Suppressor macrophage treated with lipopolysaccharide for 4 hours (primary cell): ENCODE measurements at places on chromosomes 5 and 9.
A peak's percentile ranks its signal among the peaks of the same experiment; 100 is the strongest.

- no peak for DNase-seq
Observed at GRCh38 chr5:64347309-64347708, 158.5 kb upstream of the RGS7BP start.

DNA sequence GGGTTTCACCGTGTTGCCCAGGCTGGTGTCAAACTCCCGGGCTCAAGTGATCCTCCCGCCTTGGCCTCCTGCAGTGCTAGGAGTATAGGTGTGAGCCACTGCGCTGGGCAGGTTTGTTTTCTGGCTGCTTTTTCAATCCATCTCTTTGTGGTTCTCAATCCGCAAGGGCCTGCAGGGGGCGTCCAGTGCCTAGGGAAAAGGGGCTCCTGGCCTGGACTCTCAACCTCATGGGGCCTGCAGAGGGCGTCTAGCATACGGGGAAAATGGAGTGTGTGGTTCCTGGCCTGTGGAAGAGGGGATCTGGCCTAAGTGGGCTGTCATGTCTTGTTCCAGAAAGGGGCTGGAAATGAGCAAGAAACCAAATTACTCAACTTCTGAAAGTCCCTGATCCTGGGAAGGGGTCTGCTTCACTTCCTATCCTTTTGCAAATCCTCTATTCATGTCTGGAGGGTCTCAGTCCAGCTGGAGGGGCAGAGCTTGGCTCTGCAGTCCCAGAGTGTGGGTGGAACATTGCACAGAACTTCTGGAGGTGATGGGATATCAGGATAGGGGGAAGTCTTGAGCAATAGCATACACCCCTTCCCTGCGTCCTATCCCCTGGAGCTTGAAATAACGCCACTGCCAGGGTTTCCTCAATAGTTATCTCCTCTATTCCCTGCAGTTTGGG lies 12.7 kb upstream of the CCL27 start:
- peak; percentile 92 for DNase-seq

GRCh38 chr9:130142641-130143040 lies 29.6 kb upstream of the NCS1 start:
- no peak for DNase-seq

DNA sequence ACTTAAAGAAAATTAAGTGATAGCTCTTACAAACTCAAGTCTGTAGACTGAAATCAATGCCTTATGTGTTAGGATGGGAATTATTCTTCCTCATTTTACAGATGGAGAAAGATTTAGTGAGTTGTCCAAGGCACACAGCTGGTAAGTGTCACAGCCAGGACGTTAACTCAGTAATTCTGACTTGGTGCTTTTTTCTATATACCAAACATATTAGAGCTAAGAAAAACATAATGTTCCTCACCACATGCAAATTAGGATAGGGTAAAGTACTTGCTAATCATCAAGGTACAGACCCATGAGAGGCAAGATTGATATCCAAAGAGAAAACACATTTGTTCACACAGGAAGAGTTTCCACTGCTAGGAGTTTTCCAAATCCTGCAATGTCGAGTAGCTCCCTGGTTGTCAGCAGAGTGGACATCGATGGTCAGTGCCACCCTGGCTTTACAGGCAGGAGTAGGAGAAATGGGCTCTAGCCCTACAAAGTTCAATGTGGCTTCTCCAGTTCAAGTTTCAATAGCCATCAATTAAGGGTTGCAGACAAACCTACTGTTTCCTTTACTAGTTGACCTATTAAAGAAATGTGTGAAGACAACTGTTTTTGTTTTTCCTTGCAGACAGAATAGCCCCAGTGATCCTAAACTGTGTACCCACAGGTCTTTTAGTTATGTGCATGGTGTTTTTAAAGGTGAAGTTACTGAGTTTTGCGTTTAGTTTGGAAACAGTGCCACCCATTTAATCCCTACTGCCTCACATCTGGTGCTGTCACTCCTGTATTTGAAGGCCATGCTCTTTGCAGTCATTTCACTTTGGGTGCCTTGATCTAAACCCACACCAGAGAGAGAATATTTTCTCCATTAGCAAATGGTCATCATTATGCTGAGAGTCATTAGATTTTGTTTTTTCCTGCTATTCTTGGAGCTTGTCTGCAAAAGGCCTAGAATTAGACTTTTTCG lies 460.8 kb upstream of the SMARCA2 start:
- no peak for DNase-seq

DNA sequence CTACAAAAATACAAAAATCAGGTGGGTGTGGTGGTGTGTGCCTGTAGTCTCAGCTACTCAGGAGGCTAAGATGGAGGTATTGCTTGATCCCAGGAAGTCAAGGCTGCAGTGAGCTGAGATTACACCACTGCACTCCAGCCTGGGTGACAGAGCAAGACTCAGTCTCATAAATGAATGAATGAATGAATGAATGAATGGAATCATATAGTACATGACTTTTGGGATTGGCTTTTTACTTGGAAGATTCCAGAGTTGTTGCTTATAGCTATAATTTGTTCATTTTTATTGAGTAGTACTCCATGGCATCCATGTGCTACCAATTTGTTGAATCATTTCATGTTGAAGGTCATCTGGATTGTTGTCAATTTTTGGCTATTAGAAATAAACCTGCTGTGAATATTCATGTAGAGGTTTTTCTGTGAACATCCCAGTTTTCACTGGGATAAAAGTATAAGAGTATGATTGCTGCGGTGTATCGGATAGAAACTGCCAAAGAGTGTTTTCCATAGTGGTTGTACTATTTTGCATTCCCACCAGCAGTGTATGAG lies 19.9 kb downstream of the ERBIN start:
- no peak for DNase-seq

GRCh38 chr9:4262735-4263141 lies 37.1 kb downstream of the GLIS3 start:
- DNase-seq: no peak

DNA sequence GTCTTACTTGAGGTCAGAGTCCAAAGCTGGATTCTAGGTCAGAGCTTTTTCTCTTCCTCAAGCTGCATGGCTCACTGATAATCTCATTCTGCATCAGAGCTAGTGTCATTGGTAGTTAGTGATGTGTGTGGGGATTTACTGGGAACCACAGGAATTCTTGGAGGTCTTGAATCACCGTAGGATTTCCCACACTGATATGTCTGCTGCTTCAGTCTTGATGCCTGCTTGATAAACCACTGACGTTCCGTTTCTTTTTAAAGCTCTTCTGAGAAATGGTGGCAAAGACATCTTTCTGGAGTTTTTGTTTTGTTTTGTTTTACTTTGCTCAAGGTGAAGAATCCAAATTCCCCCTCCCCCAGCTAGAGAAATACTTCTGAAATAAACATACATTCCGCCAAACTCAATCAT lies 1.2 kb upstream of the GARIN3 start:
- no peak for DNase-seq

- no peak for DNase-seq
Observed at GRCh38 chr9:105067895-105068580, 140.1 kb upstream of the ABCA1 start.

DNA sequence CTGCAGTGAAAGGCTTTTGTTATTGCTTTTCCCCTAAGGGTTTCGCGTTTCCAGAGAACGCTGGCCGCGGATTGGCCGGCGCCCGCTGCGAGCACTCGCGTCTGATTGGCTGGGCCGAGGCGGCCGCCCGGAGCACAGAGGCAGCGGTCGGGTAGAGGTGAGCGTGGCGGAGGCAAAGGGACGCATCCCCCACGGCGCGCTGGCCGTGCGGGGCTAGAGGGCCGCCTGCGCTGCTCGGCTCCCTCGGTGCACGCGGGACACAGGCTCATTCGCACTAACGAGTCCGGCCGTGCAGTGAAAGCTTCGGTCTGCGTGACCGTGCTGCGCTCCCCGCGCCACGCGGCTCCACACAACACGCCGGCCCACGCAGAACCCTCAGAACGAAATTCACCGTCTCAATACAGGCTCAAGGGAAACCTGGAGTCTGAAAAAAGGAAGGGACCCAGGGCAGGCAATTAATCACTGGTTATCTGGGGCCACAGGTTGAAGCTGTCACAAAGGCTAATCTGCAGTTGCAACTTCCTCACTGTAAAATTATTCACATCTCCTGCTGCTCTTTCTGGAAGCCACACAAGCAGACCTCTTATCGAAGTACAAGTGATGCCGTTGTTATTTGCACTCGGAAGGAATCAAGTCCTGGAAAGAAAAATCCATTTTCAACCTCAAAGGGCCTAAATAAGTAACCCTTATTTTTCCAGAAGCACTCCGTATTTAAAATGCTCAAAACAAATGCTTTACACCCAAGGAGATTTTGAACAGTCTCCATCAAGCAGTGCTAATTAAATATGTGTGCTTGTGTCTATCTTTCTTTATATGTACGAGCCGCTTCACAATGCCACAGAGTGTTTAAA lies 94.6 kb downstream of the ZNF608 start:
- peak; percentile 43 for DNase-seq

DNA sequence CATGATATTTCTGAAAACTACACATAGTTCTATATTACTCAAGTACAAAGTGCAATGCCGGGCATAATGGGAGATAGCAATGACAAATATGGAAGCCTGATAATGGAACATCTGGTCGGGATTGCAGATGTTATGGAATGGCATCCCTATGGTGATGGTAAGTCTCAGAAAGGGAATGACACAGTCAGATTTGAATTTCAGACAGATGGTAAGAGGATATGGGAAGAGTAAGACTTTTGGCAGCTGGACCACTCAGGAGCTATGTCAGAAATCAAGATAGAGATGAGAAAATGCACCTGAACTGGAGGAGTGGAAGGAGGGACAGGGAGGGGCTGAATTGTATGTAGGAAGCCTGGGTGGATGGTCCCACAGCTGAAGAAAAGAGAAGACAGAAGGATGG lies 200.0 kb downstream of the DTWD2 start:
- DNase-seq: no peak

GRCh38 chr5:138440159-138441073 lies 1.6 kb downstream of the REEP2 start:
- no peak for DNase-seq

- DNase-seq: no peak
Observed at GRCh38 chr5:67561151-67561932, 364.7 kb upstream of the CD180 start.

DNA sequence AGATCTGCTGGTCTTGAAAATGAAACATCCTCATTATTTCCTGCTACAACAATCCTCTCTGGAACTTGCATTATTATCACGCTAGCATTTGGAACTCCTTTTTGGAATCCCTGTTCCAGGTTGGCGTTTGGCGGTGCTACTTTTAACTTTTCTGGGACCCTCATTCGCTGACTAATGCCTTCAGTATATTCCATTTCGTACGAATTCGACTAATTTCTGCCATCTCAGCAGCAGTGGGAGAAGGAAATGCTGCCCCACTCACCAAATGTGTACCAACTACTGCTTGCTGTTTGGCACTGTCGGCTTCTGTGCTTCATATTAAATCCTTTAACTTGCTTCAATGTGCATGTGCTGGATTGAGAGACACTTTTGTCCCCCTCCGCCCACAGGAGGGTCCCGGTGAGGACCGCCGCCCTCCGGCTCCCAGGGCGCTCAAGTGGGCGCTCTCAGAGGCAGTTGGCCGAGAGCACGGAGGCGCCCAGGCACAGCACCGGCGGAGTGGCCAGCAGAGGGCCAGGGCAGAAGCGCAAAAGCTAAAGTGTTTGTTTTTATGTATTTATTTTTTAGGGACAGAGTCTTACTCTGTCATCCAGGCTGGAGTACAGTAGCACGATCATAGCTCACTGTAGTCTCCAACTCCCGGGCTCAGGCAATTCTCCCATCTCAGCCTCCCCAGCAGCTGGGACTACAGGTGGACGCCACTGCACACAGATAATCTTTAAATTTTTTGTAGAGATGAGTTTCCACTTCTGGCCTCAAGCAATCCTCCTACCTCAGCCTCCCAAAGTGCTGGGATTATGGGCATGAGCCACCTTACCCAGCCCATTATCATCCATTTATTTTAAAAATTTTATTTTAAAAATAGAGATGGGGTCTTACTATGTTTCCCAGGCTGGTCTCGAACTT lies 11.9 kb downstream of the PDE6A start:
- DNase-seq: no peak

GRCh38 chr9:129547063-129547462 lies 73.8 kb downstream of the C9orf50 start:
- DNase-seq: no peak

DNA sequence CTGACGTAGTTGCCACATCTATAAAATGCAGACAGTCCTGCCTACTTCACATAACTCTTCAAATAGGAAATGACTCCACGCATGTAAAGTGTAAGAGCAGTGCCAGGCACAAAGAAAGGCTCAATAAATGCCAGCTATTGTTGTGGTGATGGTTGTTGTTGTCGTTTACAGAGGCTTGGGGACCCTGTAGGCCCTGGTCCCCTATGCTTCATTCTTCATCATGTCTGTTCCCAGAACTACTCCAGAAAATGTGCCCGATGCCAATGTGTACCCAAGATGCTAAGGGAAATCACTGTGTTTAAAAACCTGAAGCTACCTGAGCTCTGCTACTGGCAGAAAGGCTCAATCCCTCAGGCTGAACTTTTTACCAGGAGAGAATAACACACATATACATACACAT lies 9.1 kb downstream of the SLIT3 start:
- no peak for DNase-seq

- no peak for DNase-seq
Observed at GRCh38 chr5:32449262-32449661, 4.7 kb upstream of the ZFR start.

- DNase-seq: no peak
Observed at GRCh38 chr5:123882965-123883345, 371.0 kb downstream of the CSNK1G3 start.

GRCh38 chr5:2465383-2465782 lies 286.1 kb downstream of the IRX2 start:
- no peak for DNase-seq

DNA sequence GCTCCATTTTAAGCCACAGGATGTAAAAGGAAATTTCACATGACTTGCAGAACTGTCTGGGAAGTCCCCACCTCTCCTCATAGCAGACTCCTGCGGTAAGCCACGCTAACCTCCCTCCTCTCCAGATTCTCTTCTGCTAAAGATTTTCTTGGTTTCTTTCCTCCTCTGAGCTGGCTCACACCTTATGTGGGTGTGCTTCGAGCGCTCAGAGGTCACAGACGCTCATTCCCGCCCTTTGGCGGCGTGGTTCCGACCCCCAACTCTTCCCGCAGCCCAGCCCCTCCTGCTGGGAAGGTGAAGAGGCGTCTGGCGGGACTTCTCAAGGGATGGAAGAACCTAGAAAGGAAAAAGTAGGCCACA lies 32.9 kb upstream of the CDK20 start:
- peak; percentile 22 for DNase-seq

GRCh38 chr5:178340637-178341036 lies 108.0 kb upstream of the PHYKPL start:
- DNase-seq: no peak

GRCh38 chr5:38426986-38427950 lies 129.2 kb downstream of the LIFR start:
- DNase-seq: no peak

DNA sequence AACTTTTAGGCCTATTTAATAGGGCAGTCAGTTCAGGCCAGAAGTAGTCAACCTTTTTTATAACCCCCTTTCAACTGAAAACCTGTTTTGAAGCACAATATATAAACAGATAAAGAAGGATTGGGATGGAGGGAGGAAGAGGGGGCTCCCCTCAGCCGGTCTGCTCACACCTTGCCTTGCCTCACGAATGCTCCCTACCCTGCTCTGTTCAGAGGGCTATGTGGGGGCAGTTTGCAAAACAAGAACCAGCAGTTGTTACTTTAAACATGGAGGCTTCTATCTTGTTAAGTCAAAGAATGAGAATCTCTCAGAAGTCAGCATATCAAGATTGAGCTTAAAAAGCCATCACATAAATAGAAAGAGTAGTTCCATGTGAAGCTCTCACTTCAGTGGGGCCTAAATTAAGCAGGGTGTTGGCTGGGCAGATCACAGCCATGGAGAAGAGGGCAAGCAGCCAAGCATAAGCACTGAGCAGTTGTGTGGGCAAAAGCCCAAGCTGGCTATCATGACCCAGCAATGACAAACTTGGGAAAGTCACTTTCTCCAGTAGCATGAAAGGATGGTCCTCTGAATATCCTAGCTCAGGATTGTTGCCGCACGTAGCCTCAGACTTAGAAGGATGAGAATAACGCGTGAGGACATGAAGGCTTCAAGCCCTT lies 70.6 kb downstream of the ALDH1A1 start:
- DNase-seq: no peak
